ENCODE measurements at places on chromosomes 3 and 15.

DNA sequence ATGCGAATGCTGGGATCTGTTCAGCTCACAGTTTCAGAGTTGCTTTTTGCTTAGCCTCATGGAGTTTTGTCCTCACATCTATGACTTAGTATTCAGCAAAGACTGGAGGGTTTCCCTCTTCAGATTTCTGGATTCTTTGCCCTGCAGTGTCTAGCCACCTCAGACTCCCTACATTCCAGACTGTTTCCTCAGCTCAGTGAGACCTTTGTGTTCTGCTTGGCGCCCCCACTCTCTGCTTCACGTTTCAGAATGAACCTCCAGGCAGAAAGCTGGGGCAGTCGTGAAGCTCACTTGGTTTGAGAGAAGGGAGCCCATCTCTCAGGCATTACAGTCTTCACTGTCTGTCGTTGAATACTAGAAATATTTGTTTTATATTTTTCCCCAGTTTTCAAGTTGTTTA is 118.1 kb downstream of the CACNA1D start:
- no peak for DNase-seq

DNA sequence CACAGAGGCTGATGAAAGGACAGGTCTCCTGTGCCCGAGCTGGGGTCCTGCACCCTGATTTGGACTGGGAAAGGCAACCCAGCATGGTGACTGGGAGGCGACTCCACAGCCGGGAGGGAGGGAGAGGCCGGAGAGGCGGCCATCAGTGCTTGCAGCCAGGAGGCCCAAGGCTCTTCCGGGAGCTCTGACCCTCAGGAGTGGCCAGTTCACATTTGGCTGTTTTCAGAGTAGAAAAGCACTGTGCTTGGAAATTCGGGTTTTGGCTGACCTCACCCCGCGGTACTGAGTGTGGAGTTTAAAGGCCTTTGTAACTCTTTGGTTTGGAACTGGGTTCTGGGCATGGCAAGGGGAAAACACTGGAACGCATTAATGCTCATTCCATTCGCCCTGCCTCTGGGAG is 31.9 kb downstream of the SMAD6 start:
- DNase-seq: no peak

- no peak for DNase-seq
Observed at GRCh38 chr15:45572617-45573016, 14.6 kb upstream of the BLOC1S6 start.

- DNase-seq: no peak
Observed at GRCh38 chr15:38696109-38696727, 131.6 kb upstream of the RASGRP1 start.

DNA sequence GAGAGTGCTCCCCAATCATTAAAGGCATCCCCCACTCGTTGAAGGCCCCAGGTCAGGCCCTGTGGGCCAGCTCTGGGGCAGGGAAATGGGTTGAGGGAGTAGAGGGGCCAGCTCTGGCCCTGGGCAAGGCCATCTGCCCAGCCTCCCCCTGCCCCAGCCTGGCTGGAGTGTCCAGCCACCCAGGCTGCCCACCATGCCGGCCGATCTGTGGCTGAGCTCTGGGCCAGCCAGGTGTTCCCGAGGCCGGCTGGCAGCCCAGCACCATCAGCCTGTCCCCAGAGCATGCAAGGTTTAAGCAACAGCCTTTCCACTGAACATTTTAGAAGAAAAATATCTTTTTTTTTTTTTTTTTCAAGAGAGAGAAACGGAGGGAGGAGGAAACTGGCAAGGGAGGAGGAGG is 62.8 kb upstream of the LINGO1 start:
- no peak for DNase-seq

GRCh38 chr3:66052721-66053549 is 14.2 kb upstream of the MAGI1 start:
- no peak for DNase-seq

DNA sequence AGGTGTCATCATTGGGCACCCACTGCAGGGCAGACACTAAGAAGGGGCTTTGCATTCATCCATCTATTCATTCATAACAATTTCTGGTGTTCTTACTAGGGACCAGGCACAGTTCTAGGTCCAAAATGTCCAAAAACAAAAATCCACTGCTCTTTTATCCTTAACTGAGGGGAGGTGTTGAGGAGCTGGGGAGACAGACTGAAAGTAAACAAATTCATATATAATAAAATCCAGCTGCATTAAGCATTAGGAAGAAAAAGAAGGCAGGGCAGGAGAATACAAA is 1.1 kb downstream of the EIF4E3 start:
- no peak for DNase-seq

Measured in NCI-H2029 (cell line).